ENCODE measurements at places on chromosomes 7 and 10.

- no peak for DNase-seq
Measured at GRCh38 chr10:35195361-35196306, 69.0 kb downstream of the CREM start.

GRCh38 chr7:52260046-52260665, 775.3 kb upstream of the POM121L12 start:
- DNase-seq, result no peak

DNA sequence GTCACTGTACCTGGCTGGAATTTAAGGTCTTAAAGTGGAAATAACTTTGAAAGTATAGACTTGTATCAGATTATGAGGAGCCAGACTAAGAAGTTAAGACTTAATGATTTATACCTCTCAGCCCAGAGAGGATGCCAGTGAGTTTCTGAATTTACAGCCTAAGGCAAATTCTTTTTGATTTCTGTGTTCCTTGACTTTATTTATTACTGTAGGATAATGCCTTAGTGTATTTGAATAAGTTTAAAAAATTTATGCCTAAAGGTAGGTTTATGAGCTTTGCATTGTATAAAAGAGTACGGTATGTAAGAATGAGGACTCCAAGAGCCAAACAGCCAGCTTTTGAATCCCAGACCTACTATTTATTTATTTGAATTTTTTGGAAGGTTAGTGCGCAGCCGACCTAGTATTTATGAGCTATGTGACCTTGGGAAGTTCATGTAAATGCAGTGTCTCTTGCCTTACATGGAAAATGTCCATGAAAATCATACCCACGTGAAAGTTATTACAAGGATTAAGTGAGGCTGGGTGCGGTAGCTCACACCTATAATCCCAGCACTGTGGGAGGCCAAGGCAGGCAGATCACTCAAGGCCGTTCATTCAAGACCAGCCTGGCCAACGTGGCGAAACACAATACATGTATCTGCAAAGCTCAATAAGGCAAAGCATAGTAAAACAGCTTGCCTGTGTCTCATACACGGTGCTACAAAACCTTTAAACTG, 174.6 kb downstream of the AUTS2 start:
- DNase-seq, result no peak

DNA sequence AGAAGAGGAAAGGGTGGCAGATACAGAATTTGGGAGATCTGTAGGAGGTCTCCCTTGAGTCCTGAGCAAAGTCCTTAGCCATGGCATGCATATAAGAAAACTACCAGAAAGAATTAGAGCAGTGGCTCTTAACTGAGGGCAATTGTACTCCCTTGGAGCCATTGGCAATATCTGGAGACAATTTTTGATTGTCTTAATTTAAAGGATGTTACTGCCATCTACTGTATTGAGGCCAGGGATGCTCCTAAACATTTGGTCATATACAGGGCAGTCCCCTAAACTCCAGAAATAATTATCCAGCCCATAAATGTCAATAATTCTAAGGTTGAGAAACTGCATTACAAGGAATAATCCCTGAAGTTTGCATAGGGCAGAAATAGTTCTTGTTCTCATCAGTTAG, 136.4 kb upstream of the ODAD2 start:
- DNase-seq, result no peak

- DNase-seq, result no peak
Measured at GRCh38 chr7:28258240-28258639, 77.6 kb upstream of the JAZF1 start.

- DNase-seq, result no peak
Measured at GRCh38 chr7:158050978-158051651, 536.5 kb downstream of the PTPRN2 start.

DNA sequence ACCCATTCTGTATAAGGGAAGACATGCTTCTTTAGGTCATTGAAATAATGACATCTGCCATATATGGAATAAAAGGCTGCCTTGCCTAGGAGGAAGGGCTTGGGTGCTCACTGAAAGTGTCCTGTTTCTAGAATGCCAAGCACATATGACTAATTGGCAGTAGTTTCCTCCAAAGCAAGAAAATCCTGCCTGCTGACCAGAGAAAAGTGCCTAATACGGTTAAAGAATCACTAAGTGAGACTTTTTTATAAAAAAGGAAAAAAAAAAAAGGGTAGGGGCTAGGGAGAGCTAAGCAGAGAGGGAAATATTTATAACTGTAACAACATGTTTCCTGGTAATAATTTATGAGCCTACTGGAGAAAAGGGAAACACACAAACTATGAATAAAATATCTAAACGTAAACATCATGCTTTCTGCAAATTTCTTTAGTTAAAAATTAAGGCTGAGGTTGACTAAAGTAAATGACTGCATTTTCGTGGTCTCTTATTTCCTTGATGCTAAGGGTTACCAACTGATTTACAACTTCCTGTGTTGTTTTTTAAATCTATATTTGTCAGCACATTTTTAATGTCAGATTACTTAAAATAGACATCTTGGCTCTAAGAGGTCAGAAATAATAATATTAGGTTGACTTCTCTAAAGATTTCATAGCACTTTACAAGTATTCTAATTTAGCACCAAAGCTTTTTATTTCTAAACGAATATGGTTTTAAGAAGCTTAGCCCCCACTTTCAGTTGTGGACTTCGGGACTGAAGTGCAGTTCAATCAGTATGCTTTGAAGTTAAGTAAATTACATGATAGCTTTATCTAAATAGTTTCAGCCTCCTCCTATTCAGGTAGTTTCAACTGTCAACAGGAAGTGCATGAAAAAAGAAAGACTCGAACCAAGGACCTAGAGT, 89.6 kb downstream of the CABCOCO1 start:
- no peak for DNase-seq

- DNase-seq, result no peak
Measured at GRCh38 chr7:135597181-135597925, 39.6 kb downstream of the NUP205 start.

GRCh38 chr10:80161321-80162083, 29.0 kb downstream of the PLAC9 start:
- no peak for DNase-seq

DNA sequence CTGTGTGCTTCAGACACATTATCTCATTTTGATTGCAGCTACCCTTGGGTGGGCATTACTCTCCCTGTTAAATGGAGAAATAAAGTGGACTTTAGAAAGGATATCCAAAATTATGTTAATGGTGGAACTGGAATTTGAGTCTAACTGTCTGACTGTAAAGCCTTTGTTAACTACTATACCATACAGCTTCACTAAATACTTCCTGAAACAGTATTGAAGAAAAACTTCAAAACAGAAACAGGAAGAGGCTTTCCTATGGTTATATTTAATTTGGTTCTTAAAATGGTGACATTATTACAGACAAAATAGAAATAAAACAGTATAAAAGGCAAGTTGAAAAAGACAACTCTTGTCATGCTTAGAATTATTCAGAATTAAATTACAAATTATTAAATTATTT, 25.0 kb downstream of the SPAG6 start:
- no peak for DNase-seq

DNA sequence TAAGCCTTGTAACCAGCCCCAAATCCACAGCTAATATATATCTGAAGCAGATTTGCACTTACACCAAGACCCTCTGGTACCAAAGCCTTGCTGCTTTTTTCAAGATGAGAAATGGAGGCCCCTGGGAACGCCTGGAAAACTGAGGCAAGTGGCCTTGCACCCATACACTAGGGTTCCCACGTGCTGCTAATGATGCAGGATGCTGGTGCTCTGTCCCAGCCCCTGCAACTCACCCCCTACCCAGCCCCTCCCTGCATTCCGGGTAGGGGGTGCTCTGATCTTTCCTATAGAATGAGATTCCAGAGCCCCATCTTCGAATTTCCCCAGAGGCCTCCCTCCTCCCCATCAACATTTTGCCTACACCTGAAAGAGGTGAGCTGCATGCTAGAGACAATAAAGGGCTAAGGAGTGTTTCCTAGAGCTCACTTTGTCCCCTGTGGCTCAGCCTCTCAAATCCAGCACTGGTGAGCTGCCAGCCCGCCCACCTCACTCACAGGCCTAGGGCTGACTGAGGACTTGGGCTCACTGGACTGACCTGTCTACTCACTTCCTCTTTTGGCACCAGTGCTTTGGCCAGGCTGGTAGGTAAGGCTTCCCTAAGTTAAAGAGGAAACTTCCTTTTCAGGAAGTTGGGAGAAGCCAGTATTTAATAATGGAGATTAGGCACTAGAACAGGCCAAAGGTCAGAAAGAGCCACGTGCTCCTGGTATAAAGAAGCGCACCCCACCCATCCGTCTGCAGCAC, 9.8 kb downstream of the RBP4 start:
- DNase-seq, result no peak

GRCh38 chr10:126235979-126236851, 152.1 kb downstream of the ADAM12 start:
- DNase-seq, result no peak

- DNase-seq, result no peak
Measured at GRCh38 chr10:7948371-7949000, 106.0 kb upstream of the GATA3 start.

- DNase-seq, result no peak
Measured at GRCh38 chr10:116237970-116238369, 35.0 kb downstream of the GFRA1 start.

GRCh38 chr7:71325151-71325550, 193.2 kb downstream of the GALNT17 start:
- DNase-seq, result no peak

DNA sequence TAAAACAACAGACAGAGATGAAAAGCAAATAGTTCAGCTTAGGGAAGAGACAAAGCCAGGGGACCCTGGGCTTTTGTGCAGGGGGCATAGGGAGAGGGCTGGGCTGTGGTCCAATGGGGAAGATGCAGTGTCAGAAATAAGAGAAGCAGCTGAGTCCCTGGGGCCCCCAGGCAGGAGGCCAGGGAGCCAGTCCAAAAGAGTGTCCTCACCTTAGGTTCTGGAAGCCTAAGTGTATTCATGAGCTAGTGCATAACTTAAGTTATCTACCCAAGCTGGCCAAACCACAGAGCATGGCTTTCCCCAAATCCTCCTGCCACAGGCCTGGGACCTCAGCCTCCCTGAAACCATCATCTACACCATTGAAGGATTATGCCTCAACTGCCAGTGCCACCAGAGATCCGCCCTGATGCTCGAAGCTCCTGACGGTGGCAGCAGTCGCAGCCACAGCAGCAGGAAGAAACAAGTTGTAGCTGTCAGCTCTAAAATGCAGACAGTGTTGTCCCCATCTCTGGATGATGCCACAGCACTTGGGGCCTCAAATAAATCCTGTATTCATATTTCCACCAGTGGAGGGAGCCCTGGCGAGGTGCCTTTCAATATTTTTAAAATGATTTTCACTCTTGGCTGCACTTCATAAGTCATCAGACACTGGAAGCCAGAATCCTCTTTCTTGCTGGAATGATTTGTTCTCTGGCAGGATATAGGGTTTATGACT, 574.6 kb downstream of the GRID1 start:
- no peak for DNase-seq

- no peak for DNase-seq
Measured at GRCh38 chr10:47156873-47157272, 143.1 kb upstream of the GDF10 start.

DNA sequence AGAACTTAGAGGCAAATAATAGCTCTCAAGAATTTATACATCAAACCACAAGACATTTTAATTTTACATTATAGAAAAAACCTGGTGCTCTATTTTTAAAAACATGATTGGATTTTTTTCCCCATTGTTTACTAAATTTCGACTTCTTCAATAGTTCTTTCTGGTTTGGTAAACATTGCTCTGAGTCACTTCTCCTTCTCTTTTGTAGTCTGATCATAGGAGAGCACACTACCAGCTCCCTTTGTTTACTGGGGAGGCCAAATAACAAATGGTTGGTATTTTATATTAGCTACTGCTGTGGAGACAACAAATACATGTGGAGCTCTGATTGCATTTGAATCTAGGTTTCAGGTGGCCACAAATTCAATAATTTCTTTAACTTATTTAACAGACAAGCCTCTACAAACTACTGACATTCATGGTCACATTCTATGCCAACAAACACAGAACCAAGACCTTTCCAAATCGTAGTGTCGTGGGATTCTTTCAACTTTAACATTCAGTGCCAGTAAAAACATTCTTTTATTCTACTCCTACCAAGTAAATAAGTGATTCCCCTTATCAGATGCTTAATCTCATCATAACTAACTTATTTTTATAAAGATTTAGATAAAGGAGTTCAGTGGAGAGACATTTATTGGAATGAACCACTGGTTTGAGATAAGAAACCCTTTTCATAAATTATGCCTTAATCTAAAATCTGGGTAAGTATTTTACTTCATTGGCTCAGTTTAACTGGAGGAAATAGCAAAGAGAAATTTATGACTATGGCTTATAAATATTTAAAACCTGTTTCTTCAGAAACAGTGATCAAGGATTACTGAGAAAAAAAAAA, 17.7 kb upstream of the FXYD4 start:
- DNase-seq, result no peak

DNA sequence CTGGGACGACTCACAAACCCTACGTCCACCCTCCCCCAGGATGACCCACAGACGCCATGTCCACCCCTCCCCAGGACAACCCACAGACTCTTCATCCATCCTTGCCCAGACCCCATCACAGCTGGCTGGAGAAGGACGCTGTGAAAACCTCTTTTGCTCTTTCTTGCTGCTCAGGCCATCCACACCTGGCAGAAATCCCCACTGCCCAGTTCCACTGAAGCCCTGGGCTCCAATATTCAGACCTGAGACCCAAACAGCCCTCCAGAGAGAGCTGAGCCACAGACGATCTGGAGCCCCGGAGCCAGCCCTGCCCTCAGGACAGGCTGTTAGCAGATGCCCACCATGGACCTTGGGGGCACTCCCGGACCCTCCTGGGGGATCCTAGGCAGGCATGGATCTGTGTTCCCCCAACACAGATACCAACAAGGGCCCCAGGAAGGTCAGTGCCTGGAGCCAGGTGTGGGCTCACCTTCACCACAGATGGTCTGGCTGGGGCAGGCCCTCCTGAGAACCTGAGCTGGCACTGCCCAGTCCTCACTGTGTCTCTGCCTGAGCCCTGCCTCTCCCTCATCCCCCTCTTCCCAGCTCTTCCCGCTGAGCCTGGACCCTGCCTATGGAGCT, 226.2 kb downstream of the PTPRN2 start:
- no peak for DNase-seq

DNA sequence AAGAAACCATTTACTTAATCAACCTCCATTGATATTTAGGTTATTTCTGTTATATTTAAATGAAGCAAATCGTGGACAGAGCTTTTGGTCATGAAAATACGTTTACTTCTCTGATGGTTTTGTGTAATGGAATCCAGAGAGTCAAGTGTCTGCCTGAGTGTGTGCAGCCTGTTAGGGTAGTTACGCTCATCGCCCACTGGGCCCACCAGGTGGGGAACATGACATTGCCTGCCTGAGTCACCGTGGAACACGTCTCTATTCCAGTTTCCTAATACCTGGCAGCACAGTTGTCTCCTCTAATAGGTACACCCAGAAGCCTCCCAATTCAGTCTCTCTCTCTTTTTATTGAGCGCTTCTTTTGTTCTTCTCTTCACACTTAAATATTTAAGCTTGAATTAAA, 91.0 kb downstream of the ADCY1 start:
- no peak for DNase-seq

DNA sequence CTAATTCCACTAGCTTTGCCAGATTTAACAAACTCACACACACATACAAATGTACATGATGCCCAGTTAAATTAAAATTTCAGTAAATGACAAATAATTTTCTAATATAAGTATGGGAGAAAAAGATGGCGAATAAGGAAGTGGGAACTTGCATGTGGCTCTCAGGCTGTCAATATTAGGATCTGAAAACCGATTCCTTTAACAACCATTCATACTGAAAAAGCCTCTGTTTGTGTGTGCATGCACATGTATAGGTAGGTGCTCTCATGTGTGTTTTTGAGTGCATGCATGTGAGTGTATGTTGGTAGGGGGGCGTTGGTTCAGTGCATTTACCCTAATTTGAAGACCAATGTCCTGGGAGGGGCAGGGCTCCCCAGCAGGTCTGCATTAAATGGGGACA, 125.3 kb downstream of the HTR7 start:
- no peak for DNase-seq

- DNase-seq, result no peak
Measured at GRCh38 chr7:49778731-49779270, 5.4 kb downstream of the VWC2 start.

All from GOT3 (cell line).